Foreskin keratinocyte (primary cell): ENCODE measurements at places on chromosomes 1 and 21.
A peak's percentile ranks its signal among the peaks of the same experiment; 100 is the strongest.

DNA sequence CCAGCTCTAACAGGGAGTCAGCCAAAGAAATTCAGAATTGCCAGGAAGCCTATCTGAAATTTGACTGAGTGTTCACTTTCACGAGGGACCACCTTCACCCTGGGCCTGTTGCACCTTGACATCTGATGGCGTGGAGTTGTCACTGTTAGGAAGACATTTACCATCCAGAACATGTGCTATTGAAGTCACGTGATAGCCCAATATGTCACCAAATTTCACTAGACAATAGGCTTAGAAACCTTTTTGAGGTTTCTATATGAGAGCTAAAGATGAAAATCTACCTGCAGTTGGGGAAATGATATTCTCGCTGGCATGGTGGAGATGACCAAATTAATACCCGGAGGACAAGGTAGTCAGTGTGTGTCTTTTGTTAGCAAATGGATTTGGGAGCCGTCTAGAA lies 102.7 kb downstream of the HUNK start:
- DNase-seq: no peak

- DNase-seq: no peak
These were observed 21.5 kb upstream of the LYST start for GRCh38 chr1:235888119-235888643.

- no peak for DNase-seq
These were observed 2.4 kb upstream of the PEF1 start for GRCh38 chr1:31647106-31647505.

- peak; percentile 44 for DNase-seq
These were observed 42.7 kb upstream of the SLC16A1 start for GRCh38 chr1:112998592-112999235.

- DNase-seq: no peak
These were observed 7.9 kb downstream of the MYOG start for GRCh38 chr1:203077956-203078355.
